Activated CD4-positive, alpha-beta memory T cell treated with anti-CD3 and anti-CD28 coated beads for 36 hours (primary cell): ENCODE measurements at places on chromosomes 5 and 9.
A peak's percentile ranks its signal among the peaks of the same experiment; 100 is the strongest.

DNA sequence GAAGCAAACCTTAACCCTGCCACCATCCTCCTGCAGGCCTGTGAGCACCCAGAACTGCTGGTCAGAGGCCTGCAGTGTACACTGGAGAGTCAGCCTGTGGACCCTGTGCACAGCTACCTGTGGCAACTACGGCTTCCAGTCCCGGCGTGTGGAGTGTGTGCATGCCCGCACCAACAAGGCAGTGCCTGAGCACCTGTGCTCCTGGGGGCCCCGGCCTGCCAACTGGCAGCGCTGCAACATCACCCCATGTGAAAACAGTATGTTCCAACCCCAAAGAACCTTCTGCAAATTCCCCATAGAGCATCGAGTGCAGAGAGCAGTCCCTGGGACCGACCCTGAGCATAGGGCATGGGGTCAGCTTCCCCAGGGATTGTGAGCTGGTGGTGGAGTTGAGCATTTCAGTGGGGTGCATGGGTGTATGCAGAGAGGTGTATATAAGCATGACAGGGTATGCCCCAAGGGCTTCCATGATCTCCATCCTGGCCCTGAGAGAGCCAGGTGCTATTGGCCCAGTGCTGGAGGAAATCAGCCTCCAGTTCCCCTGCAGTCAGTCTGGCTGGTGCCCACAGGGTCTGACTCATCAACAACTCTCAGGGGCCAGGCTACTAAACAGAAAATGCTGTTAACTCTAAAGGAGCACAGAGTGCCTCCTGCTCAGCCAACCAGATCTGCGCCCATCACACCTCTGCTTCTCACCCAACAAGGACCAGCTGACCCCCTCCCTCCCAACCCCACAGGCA lies 126.2 kb downstream of the SAXO1 start:
- no peak for DNase-seq

GRCh38 chr9:91898451-91899218 lies 51.4 kb downstream of the ROR2 start:
- DNase-seq, result no peak

- DNase-seq, result no peak
These were observed 217.9 kb downstream of the HSPA4 start for GRCh38 chr5:133269691-133270090.

DNA sequence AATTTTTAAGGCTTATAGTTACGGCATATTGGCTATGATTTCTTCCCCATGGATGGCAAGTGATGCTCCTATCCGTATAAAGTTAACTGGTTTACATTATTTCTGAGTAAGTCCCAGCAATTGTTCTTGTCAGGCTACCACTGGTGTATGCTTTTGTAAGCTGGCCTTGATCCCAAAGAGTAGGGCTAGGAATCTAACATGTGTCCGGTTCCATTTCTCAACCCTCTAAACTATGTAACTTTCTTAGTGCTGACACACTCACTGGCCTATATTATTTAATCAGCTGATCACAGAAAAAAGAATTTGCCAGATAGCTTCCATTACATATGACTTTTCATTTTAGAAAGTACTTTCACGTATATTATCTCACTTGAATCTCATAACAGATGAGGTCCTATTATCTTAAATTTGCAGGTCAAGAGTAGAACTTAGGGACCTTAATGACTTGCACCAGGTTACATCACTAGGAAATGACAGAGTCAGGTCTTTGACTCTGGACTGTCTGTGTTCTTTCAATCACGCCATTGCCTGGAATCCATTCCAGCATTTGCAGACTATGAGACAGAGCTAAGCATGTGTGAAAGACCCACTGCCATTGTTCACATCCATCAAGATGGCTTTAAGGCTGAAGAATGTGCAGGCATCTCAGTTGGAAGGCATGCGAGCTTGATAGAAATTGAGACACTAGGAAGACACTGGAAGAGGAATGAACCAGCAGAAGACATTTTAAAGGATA lies 362.9 kb downstream of the ARRDC3 start:
- no peak for DNase-seq

DNA sequence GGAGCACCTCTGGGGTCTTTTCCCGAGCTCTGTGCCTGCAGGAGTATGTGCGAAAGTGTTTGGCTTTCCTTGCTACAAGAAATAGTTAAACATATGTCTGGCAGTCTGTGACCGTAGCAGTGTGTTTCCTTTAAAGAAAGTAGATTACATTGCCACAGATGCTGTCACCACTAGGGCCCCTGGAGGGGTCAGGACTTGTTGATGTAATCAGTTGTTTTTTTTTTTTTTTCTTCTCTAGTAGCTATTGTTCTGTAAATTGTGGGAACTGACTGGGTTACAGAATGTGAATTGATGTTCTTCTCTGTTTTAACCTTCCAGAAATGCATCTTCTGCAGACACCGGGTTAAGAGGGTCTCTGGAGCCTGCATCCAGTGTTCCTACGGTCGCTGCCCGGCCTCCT lies 345.6 kb downstream of the KDM4C start:
- DNase-seq, result no peak

- DNase-seq, result no peak
These were observed 33.5 kb downstream of the OR1J1 start for GRCh38 chr9:122444041-122444733.

DNA sequence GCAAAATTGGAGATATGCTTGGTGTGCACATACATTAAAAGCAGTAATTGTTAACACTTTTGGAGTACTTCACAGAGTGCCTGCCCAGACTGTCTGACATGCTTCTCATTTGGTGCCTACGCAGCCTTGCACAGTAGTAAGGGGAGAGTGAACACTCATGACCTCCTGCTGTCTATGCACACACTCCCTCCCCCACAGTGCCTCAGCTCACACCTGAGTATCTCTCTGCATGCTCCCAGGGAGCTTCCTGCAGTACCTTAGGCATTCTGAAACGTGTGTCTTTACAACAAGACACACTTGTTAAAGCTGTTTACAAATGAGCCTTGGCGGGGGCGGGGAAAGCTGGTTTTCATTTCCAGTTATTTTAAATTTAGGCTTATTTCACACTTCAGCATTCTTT lies 18.0 kb downstream of the MAP3K1 start:
- peak; percentile 55 for DNase-seq

- DNase-seq, result no peak
These were observed 487.4 kb downstream of the IRX1 start for GRCh38 chr5:4082966-4083564.

- no peak for DNase-seq
These were observed 116.0 kb downstream of the KCNN2 start for GRCh38 chr5:114477816-114478334.

- no peak for DNase-seq
These were observed 69.5 kb upstream of the CDH6 start for GRCh38 chr5:31124026-31124425.

- no peak for DNase-seq
These were observed 15.5 kb upstream of the LOX start for GRCh38 chr5:122093415-122094180.

DNA sequence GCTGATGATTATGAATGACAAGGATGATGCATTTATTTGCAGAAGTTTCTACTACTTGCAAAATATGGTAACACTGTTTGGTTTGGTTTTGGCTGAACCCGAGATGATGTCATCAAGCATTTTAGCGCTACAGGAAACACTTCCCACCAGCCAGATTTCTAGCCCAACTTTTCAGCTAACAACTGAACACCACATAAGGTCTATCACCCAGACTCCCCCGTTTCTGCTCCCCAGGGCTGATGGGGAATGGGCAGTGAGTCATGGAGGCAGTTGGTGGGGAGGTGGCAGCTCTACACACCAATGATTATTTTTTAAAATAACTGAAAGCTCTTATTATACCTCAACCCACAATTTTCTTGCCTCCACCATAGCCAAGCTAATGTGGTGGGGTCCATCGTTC lies 302.9 kb downstream of the CEMIP2 start:
- no peak for DNase-seq

GRCh38 chr5:40841068-40841805 lies at the start of gene CARD6:
Gene CARD6, plus strand, starts transcription at chr5:40841367. Its CDS starts 16 bp downstream, at chr5:40841383.
- DNase-seq, result no peak

DNA sequence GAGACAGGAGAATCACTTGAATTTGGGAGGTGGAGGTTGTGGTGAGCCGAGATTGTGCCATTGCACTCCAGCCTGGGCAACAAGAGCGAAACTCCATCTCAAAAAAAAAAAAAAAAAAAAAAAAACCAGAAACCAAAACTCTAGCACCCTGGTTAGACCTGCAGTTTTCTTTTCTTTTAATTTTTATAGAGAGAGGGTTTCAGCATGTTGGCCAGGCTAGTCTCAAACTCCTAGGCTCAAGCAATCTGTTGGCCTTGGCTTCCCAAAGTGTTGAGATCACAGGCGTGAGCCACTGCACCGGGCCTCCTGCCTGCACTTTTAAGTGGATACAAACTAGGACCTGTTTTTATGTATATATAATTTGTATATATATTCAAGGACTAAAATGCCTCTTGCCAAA lies 12.9 kb upstream of the MTMR12 start:
- no peak for DNase-seq

GRCh38 chr9:114968671-114969070 lies 38.3 kb upstream of the TNFSF8 start:
- DNase-seq, result no peak

DNA sequence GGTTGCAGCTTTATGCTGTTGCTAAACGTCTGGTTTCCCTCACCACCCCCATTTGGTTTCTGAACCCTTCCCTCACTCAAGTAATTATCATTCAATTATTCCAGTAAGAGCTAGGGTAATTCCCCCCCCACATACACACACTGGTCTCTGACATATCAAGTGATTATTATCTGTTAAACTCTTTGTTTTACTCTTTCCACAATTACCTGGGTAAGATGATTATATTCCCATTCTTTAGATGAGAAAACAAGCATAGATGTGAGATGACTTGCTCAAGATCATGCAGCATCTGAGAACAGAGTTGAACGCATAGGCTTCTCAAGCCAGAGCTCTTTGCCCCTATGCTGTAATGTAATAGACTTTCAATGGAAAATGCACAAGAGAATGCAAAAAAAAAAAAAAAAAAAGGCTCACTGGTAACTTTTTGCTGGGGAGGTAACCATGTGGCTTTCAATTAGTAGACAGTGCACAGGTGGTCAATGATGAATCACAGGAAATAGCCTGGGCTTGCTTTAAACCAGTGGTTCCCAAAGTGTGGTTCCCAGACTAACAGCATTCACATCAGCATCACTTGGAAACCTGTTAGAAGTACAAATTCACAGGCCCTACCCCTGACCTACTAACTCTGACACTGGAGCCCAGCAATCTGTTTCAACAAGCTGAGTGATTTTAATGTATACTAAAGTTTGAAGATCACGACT lies 87.6 kb downstream of the PIK3R1 start:
- DNase-seq, result no peak

GRCh38 chr9:8337834-8338766 lies 538.5 kb upstream of the DMAC1 start:
- DNase-seq, result no peak

DNA sequence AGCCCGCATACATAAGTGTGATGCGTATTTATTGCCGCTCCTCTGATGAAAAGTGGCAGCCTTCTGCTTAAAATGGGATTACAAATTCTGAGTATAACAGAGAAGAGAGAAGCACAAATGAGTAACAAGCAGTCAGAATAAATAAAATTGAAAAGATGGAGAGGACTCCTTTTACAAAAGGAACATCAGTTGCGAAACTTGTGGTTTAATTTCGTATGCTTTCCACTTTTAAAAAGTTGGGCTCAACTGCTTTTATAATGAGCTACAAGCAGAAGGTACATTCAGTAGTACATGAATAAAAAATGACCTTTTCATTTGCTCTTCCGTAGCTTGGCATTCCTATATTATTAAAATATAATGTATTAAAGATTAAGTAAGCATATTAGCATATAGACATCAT lies 320.0 kb downstream of the FBXL17 start:
- DNase-seq, result no peak
